ENCODE measurements at places on chromosomes 12 and 14. TPM values are rescaled to one million over a fixed set of nuclear protein-coding genes. Genes with fewer than 3 reads are reported as not detected.

DNA sequence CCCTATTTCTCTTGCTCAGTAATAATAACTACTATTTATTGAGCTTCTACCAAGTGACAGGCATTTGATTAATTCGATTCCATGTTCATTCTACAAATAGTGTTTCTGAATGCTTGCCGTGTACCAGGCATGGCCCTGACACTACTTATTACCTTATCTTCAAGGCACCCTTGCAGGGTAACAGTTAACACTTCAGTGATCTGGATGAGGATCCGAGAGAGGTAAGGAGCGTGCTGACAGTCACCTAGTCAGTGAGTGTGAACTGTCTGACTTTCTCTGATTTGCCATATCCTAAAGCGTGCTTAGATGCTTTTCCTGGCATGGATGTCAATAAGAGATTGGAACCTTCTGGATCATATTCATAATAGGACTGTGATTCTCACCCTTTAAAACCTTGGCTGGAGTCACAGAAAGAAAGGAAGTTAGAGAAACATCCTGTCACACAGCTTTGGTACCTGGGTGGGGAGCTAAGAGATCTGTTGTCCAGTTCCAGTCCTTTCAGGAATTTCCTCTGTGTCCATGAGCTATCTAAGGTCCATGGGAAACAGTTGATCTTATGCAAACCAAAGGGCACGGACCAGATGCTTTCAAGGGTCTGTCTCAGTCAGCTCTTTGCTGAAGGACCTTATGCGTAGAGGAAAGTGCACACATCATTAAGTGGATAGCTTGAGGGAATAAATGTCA lies 54.8 kb downstream of the PPFIBP1 start:
- peaks cover 36% of the 10 kb centered on the region for H3K4me1 ChIP-seq
- H3K27me3 ChIP-seq = no peaks in the 10 kb centered on the region
- no peak overlapping the region for H3K27ac ChIP-seq
- H3K36me3 ChIP-seq = no peaks in the 10 kb centered on the region
- no peak for DNase-seq
- H3K4me3 ChIP-seq = no peak overlapping the region

DNA sequence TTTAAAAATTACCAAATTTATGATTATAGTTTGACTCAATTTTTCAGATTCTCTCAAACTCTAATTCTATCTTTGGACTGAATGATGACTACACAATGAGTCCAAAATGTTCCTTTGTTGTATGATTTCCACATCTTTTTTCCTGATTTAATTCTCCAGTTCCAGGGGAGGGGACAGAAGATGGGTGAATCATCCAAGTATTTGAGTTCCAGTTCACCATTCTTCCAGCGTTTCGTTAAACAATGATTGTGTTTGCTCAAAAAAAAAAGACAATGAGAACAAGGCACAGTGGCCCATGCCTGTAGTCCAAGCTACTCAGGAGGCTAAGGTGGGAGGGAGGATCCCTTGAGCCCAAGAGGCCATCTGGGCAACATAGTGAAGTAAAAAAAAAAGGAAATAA lies 23.8 kb downstream of the BAZ1A start:
- no peak for DNase-seq
- H3K27ac ChIP-seq = no peak overlapping the region
- no peaks in the 10 kb centered on the region for H3K36me3 ChIP-seq
- no peaks in the 10 kb centered on the region for H3K4me1 ChIP-seq
- no peak overlapping the region for H3K4me3 ChIP-seq

Gene PLEKHD1
- total RNA-seq = 0.04 TPM

DNA sequence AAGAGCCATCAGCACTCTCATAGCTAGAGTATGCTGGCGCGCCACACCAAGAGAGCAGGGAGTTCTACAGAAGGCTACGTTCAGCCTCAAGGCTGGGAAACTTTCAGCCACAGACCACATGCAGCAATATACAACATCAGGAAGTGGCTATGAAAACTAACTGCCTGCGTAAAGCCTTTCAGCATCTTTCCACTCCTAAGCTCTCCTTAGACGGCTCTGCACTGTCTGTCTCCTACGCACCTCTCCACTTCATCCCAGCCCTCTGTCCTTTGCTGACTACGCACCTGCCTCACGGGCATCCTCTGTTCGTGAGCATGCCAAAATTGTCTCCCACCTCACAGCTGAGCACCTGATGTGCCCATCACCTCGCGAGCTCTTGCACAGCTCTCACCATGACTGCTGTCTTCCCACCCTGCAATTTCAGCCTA lies 9.7 kb downstream of the MPHOSPH9 start:
- H3K4me3 ChIP-seq = no peak overlapping the region
- no peaks in the 10 kb centered on the region for H3K36me3 ChIP-seq
- no peaks in the 10 kb centered on the region for H3K4me1 ChIP-seq

Gene FIGNL2
- total RNA-seq = 0.25 TPM

Data from gastrocnemius medialis (tissue), 4 donors.